ENCODE measurements at places on chromosomes 1 and 21.

DNA sequence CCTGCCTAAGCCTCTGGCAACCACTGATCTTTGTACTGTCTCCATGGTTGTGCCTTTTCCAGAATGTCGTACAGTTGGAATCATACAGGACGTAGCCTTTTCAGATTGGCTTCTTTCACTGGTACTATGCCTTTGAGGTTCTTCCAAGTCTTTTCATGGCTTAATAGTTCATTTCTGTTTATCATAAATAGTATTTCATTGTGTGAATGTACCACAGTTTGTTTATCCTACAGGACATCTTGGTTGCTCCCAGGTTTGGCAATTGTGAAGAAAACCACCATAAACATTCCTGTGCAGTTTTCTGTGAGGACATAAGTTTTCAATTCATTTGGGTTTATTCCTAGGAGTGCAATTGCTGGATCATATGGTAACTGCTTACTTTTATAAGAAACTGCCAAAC, 190.6 kb upstream of the RAB4A start:
- no peak for DNase-seq

GRCh38 chr1:175191659-175192058, 917 bp downstream of the KIAA0040 start:
- no peak for DNase-seq

DNA sequence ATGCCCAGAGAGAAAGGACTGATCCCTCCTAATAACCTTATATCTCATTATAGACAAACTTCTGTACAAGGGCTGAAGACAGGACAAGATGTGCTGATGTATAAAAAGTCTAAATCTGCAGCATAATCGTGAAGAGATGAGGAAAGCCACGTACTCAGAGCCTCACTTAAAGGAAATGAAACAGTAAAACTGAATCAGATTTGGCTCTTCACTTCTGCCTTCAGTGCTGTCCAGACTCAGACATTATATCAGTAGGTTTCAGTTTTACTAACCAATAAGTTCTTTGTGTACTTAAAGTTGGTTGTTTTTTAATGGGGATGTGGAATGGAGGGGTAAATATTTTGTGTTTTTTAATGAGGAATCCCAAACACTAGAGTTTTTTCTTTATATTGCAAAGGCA, 45.3 kb upstream of the RGS1 start:
- DNase-seq: no peak

DNA sequence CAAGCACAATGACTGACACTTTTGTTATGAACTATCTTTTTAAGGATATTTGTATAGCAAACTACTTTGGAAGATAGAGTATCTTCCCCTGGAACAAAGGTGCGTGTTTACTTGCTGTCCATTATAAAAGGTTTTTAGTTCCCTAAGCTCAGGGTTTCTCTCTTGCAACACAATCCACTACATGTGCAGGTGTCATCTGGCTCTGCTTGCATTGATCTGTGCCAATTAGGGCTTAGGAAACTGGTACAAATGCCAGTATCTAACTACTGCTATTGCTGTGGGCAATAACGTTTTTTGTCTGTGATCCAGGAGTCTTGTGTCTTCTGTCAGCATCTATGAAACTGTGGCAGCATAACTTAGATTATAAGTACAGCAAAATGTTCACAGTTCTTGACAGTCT, 68.3 kb upstream of the ABCD3 start:
- DNase-seq: no peak

GRCh38 chr1:36239941-36240637, 15.8 kb downstream of the THRAP3 start:
- no peak for DNase-seq

- peak; percentile 11 for DNase-seq
Observed at GRCh38 chr1:15684042-15684461, at the start of gene PLEKHM2. Gene PLEKHM2 (plus strand): TSS chr1:15684320. CDS start chr1:15684559, 239 bp downstream.

GRCh38 chr1:213997038-213997771, 9.4 kb downstream of the PROX1 start:
- no peak for DNase-seq

DNA sequence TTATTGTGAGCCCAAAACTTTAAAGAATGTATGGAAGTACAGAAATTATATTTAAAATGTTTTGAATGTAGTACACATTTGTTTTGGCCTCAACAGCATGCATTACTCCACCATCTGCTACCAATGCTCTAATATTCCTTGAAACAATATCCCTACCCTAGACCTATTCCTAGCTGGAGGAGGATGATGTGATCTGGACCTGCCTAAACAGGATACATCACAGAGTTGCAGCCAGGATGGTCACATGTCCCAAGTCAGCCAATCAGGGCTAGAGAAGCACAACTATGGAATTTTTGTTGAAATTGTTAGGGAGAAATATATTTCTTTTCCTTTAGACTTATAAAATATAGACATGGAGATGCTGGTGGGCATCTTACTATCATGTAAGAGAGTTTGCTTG, 623.3 kb upstream of the NR5A2 start:
- DNase-seq: no peak
